NCI-H69 (cell line): ENCODE measurements at places on chromosomes 2 and 18.

- DNase-seq, result no peak
Observed at GRCh38 chr18:24364177-24364576, 33.4 kb downstream of the OSBPL1A start.

GRCh38 chr2:230266638-230267037 is 41.1 kb downstream of the SP140 start:
- DNase-seq, result no peak

- no peak for DNase-seq
Observed at GRCh38 chr2:226267516-226268289, 531.9 kb downstream of the IRS1 start.

DNA sequence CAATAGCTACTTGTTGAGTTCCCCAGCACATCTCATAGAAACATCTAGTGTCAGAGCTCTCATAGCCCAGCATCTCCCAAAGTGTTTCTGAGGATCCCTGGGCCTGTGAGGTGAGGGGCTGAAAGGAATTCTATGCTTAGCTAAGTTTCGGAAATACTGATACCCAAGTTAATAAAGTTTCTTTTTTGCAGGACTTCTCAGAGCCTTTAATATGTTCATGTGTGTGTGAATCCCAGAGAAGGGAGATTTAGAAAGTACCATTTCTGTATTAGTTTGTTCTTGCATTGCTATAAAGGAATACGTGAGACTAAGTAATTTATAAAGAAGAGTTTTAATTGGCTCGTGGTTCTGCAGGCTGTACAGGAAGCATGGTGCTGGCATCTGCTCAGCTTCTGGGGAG is 211.2 kb downstream of the TSN start:
- no peak for DNase-seq

GRCh38 chr2:75640621-75641121 is 5.9 kb upstream of the MRPL19 start:
- peak; percentile 57 for DNase-seq

- DNase-seq, result no peak
Observed at GRCh38 chr2:192480984-192481383, 286.3 kb upstream of the TMEFF2 start.

DNA sequence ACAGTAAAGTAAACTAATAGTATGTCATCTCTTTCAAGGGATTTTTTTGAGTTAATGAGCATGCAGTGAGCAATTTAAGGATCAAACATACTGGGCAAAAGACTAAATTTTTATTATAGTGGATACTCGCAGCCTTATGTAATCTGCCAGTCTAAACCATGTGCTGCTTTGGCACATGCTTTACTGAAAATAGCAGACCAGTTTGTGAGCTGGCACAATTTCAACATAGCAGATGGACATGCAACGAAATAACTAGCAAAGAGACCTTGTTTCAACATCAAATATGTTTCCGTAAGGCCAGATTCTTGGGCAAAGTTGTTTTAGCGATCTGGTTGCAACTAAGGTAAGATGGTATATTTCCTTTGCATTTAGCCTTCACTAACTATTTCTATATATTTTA is 807.3 kb downstream of the NR4A2 start:
- DNase-seq, result peak; percentile 1

DNA sequence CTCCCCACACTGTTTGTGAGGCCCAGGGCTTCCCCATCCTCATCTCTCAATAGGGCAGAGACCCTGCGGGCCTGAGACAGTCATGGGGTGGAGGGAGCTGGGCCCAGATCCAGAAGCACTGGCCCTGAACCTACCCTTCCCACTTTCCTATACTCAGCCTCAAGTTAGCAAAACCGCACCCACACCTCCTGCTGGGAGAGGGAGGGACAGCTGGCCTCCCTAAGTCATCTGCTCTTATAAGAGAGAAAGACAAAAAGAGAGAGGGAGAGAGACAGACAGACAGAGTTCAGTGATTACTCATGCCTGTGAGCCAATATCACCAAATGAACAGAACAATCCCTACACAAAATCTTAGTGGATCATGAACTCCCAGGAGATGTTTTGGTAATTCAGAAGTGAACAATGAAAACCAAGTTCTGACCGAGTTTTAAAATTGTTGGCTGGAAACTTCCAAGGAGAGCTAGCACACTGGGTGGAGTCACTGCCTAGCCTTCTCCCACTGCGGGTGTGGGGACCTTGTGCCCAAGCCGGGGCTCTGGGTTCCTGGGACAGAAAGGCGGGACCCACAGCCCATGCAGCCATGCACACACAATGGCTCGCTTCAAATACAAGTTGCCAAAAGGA is 130.5 kb downstream of the PXDN start:
- peak; percentile 64 for DNase-seq

GRCh38 chr2:176111309-176111663 is 4.2 kb downstream of the HOXD11 start:
- peak; percentile 91 for DNase-seq

DNA sequence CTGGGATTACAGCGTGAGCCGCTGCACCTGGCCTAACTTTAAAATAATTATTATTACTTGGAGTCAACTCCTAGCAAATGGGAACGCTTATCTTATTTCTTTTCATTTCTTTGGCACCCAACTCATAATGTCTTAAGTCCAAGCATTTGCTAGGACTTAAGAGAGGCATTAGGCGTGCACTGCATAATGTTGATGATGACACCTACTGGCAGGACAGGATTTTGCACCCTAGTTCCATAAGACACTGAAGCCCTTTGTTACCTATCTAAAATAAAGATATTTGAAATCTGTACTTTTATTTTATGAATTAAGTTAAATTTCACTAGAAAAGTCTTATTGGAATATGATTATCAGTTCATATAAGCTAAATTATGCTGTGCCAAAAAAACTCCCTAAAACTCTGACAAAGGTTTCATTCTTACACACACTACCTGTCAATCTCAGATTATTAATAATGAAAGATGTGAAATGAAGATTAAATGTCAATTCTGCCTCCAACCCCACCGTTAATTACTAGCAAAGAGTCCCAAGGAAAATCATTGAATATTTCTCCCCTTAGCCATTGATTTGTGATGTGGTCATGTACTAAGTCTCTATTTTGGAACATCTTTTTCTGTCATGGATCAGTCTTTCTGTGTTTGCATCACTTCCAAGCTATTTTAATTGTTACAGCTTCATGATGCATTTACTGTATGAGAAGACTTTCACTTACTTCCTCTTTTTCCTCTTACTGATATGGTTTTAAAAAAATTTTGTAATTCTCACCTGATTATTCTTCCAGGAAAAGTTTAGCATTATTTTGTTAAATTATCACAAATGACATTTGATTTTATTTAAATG is 12.7 kb upstream of the CDH2 start:
- peak; percentile 40 for DNase-seq

- no peak for DNase-seq
Observed at GRCh38 chr2:209808521-209808920, 36.9 kb downstream of the UNC80 start.

DNA sequence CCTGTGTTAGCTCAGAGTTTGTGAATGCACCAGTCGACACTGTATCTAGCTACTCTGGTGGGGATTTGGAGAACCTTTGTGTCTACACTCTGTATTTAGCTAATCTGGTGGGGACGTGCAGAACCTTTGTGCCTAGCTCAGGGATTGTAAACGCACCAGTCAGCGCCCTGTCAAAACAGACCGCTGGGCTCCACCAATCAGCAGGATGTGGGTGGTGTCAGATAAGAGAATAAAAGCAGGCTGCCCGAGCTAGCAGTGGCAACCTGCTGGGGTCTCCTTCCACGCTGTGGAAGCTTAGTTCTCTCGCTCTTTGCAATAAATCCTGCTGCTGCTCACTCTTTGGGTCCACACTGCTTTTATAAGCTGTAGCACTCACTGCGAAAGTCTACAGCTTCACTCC is 324.2 kb downstream of the RAD51AP2 start:
- no peak for DNase-seq

GRCh38 chr2:41903474-41904135 is 144.2 kb upstream of the PKDCC start:
- DNase-seq, result no peak

DNA sequence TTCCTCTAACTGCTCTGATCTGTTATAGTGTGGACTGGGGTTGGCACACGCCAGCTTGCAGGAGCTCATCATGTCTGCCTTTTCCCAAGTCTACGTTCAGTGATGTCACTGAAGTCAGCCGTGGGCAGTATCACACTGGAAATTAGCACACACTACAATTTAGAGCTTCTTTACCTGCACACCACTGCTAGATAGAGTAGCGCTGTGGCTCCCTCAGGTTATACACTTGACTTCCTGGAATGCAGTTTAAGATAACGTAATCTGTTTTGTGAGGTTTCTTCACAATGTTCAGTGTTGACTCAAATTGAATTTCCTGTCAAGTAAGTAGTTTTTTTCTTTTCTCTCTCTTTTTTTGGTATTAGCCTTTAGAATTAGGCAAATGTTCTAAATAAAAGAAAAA is 487.2 kb downstream of the DCDC2C start:
- no peak for DNase-seq

DNA sequence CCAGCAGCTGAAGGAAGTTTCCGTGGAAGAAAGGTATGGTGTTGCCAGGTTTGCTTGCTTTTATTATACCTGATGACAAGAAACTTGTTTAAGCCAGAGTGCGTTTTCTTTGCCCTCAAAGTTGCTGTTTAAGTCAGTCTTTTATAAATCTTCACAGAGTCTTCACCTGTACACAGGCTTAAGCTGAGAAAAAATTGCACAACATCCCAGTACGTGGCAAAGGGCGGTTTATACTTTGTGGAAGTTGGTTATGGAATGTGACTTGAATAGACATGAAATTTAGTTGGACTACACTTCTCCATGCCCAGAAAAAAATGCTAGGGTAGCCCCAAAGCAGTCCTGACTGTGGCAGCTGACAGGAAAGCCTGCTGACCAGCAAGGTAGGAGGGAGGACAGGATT is 121.5 kb downstream of the RTN4 start:
- no peak for DNase-seq

- no peak for DNase-seq
Observed at GRCh38 chr2:52844701-52845423, 922.7 kb upstream of the CHAC2 start.

GRCh38 chr2:158204741-158205165 is 103.1 kb downstream of the UPP2 start:
- no peak for DNase-seq

GRCh38 chr2:148922776-148923475 is 47.9 kb downstream of the KIF5C start:
- DNase-seq, result peak; percentile 93

DNA sequence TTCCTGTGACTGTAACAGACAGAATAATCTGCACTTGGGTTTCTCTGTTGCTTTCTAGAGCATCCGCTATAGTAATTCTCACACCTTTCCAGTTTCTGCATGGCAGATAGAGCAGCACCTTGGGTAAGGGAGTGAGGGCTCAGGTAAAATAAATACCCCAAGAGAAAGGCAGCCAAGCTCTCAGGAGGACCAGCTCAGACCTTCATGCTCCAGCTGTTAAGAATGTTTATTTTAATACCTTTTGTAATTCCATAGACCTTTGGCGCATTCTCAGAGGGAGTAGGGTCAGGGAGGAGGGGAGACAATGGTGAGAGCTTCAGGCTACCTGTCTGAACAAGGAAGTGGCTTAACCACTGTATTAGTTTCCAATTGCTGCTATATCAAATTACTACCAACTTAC is 16.2 kb upstream of the TMEM178A start:
- peak; percentile 54 for DNase-seq

DNA sequence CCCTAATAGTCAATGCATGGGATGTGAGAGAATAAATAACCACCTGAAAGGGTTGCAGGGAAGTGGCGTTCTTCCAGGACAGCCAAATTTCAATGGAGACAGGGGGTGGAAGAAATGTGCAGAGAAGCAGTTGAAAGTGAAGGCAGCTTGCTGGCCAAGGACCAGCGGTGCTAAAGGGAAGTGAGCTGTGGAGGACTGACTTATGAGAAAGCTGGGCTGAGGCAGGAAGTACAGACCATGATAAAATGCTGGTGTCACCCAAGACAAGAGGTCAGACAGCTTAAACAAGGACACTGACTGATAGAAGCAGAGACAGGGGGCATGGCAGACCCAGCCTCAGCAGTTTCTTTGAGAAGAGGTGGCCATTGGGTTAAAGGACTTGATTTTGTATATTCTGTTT is 106.7 kb downstream of the DTNB start:
- no peak for DNase-seq

DNA sequence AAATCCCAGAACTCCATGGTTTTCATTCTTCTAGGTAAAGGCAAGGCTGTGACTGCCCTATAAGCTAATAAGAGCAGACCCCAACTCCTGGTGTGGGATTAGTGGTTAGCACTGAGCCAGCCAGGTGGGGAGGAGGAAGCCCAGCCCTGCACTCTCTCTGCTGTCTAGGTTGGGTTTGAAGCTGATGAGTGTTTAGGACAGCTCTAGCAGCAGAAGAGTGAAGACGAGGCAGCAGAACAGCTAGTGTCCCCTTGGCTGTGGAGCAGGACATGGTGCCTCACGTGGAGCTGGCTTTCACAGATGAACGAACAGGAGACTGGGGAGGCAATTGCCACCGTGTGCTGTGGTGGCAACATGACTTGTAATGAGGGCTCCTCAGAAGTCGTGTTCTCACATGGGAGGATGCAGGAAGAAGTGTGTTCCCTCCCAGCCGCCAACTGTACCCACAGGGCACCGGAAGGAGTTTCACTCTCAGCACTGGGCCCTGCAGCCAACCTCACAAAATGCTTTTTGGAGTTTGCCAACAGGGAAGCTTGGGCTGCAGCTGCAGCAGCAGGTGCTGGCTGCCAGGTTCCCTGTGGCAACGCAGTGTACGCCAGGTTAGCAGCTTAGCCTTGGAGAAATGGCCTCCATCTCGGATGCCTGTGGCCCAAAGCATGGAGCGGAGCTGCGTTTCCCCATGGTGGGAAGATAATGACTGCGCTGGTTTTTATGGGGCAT is 328.2 kb downstream of the SETBP1 start:
- peak; percentile 63 for DNase-seq

DNA sequence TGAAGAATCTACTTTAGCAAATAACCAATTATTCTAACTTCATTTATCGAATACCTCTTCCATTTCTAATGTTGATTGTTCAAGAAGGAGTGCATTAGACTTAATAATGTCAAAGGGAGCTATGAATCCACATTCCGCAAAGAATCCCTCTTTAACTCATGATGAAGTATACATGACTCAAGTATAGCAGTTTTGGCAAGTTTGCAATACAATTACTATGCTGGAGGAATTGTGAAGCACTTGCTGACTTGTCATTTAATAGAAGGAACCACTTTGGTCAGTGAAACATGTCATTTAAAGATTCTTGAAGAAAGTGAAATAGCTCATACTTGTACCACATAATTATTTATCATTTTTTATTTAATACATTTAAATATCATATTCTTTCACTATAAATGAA is 125.1 kb downstream of the SLC39A10 start:
- no peak for DNase-seq

DNA sequence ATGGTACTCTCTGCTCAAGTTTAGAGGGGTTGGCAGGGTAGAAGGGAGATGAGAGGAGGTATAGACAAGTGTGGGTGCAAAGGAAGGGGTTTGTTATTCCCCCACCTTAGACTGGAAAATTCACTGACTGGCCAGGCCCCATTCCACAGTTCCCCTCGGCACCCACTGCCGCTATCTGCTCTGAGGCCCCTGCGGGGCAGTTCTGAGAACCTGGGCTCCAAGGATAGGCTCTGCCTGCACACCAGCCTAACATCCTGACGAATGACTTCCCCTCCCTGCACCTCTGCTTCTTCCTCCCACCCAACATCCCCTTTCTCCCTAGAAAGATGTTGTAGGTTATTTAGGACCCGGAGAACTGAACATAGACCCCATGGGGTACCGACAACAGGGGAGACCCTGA is 303.9 kb upstream of the HDAC4 start:
- no peak for DNase-seq

- DNase-seq, result no peak
Observed at GRCh38 chr2:16630463-16630862, 35.2 kb downstream of the CYRIA start.
